ENCODE measurements at places on chromosomes 3 and 15. TPM values are rescaled to one million over a fixed set of nuclear protein-coding genes. Genes with fewer than 3 reads are reported as not detected.

GRCh38 chr3:53813229-53813628 is 33.0 kb downstream of the CHDH start:
- no peak for DNase-seq

DNA sequence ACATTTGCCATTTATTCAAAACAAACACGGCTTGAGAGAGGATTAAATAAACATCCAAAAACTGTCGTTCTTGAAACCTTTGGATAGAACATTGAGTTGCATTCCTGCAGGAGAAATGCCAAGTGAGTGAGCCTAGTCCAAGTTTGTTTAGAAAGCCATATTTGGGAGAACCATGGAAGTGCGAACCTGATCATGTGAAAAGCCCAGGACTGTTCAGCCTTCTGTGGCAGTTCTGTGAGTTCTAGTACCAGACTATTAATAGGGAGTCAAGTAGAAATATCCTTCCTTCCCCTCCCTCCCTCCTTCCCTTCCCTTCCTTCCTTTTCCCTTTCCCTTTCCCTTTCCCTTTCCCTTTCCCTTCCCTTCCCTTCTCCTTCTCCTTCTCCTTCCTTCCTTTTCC is 470.4 kb downstream of the LPP start:
- DNase-seq: no peak

PPP1R14D gene
- total RNA-seq: not detected

GRCh38 chr3:84961521-84962255 is 2.9 kb downstream of the CADM2 start:
- no peak for DNase-seq

TJP1 gene
- 67.7 TPM for total RNA-seq

CYP1A1 gene
- total RNA-seq: not detected

DNA sequence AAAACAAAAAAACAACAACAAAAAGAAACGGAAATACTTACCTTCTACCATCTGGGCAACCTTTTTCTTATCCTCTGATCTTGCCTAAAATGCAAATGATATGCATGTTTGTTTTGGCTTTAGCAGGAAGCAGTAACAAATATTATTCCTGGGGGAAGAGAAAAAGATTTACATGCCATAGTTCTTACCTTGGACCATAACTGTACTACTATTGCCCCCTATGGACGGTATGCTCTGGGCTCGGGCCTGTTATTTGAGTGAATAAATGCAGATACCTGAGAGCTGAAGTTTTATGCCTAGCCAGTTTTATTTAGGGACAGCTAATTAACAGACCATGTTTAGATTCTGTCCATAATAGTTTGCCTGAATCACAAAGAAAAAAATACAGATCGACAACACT is 12.6 kb upstream of the STARD5 start:
- DNase-seq: no peak

GRCh38 chr3:131602011-131602779 is 99.4 kb upstream of the MRPL3 start:
- no peak for DNase-seq

DNA sequence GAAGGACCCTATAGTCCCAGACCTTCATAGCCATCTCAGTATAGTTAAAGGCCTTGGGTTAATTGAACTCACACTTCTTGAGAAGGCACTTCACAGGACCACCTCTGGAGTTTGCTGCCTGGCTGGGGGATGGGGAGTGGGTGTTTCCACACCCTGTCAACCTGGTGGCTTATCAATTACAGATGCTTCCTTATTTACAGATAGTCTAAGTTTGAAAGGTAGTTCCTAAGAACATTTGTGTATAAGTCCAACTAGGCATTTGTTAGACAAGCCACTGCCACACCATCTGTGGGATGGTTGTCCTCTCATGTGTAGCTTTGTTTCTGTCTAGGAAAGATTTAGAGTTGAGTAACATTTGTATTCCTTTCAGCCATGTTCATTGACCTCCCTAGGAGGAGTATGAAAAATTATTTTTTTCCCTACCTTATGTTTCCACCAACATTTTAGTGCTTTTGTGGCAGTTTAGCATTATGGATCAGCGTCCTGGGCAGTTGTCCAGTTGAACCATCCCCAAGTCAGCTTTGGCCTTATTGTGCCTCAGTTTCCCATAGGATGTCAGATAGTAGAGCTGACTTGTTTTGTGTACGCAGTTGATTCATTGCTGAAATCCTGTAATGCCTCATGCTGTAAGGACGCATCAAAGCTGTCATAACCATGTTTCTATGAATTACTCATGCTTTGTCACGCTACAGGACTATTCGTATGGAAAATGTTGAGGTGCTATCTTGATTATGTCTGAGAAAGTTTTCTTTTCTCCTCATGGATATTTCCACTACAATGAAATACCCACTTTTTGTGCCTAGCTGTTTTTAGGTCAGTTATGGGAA is 21.2 kb upstream of the SIAH2 start:
- DNase-seq: no peak

DNA sequence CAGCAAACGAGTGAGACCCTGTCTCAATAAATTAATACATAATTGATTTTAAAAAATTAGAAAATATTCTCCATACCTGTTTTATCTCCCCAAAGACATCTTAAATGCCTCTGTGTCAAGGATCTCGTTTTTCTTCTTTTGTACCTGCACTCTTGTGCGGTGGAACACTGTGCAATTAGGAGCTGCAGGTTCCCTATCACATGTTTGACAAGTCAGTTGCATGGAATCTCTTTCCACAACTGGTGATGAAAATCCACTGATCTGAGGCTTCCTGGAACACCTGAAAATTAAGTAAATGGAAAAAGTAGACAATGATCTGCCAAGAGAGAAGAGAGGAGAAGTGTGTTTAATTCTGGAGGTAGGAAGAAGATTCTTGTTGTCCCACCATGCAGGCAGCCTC is 3.0 kb upstream of the SNX22 start:
- no peak for DNase-seq

All from NCI-H460 (cell line).